ENCODE measurements at places on chromosomes 7 and 10.

DNA sequence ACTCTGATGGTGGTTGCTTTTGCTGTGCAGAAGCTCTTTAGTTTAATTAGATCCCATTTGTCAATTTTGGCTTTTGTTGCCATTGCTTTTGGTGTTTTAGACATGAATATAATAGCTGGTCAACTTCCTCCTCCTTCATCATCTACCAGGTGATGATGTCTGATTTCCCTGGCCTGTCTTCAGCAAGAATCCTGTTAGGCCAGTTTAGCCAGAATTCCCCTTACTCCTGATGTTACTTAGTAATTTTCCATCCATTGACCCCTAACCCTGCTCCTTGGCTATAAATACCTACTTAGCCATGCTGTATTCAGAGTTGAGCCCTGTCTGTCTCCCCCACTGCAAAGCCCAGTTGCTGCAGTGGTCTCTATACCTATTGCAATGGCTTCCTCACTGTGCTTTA lies 91.4 kb downstream of the ZNF777 start:
- DNase-seq, result no peak

DNA sequence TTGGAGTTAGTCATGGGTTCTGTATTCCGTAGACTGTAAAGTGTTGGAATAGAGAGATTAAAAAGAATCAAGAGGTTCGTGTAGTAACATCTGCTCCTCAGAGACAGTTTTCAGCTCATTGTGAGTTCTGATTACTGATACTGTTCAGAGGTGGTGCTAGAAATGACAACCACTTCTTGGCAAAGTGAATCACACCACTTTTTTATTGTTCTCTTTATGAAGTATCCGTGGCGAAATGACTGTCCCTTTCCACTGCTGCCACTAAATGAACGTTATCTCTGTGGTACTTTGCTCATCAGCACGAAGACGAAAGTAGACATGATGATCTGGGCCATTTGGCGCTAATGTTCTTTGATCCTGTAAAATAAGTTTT lies 860 bp downstream of the RPP30 start:
- DNase-seq, result no peak

GRCh38 chr7:117084286-117084685 lies 131.0 kb downstream of the ST7 start:
- no peak for DNase-seq

GRCh38 chr10:112821038-112821437 lies 129.0 kb upstream of the TCF7L2 start:
- peak; percentile 70 for DNase-seq

GRCh38 chr7:40658729-40659128 lies 523.9 kb downstream of the SUGCT start:
- DNase-seq, result no peak

DNA sequence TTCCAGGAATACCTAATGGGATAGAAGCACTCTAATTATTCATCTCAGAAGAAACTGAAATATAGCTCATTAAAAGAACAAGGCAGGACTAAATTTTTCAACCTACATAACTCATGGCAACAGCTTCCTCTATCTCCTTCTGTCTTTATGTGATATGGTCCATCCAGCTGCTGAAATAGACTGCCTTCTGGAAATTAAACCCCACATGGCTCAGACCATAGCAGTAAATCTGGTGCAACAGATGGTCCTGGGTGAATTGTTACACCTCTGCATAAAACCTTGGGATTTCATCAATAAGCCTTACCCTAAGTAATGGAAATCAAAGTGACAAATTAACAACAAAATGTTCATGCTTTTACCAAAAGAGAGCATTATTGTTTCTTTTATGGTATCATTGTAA lies 205.6 kb upstream of the CSTF2T start:
- DNase-seq, result no peak

- DNase-seq, result no peak
Measured at GRCh38 chr10:15884447-15884846, 24.1 kb upstream of the MINDY3 start.

DNA sequence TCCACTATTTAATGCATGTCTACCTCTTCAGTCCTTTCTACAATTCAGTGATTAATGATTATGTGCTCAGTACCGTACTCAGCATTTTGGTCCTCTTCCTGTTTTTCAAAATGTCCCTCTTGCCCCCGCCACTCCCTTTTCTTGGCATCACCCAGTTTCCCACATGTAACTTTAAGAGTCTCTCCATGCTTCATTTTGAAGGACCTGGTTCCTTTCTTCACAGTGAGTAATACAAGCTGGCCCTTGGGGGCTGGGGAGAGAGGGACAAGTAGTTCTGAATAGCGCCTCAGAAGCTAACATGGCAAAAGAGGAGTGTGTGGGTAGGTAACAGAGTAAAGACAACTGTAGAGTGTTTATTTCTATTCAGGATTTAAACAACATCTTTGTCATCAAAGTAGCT lies 34.6 kb upstream of the SLIT1 start:
- no peak for DNase-seq

- DNase-seq, result no peak
Measured at GRCh38 chr7:107982918-107983389, 20.0 kb downstream of the LAMB1 start.

DNA sequence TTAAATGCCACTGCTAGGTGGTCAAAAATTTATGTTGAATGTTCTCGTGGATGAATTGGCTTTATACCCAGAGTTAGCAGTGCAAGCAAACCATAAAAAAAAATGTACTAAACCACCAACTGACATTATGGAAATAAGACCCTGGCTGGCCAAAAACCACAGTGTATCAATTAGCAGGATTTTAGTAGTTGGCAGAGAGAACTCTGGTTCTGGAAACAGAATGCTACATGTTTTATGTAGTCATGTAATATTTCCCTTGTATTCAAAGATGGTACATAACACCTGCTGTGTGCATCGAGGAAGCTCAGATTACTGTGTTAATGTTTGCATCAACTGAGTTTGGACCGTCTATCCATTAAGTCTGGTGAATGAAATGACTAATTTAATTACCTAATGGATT lies 618.5 kb downstream of the CCSER2 start:
- no peak for DNase-seq

- DNase-seq, result no peak
Measured at GRCh38 chr7:110442381-110442837, 648.5 kb upstream of the LRRN3 start.

DNA sequence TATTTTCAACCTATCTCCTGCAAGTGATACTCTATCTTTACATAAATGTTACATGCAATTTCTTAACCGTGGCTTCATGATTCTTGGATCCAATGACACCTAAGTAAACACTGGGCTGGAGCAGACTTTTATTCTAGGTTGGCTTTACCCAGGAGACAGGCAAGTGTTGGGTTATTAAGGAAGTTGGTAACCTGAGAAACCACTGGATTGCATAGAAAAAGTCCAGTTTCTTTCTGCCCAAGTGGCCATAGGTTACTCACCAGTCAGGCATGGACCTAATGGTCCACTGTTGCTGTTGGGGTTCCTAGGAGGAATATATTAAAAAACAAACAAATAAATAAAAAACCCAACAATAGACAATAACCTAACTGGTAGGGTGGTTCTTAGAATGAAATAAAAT lies 112.8 kb downstream of the SEMA3D start:
- no peak for DNase-seq

- DNase-seq, result no peak
Measured at GRCh38 chr7:83451501-83452045, 197.4 kb downstream of the SEMA3E start.

DNA sequence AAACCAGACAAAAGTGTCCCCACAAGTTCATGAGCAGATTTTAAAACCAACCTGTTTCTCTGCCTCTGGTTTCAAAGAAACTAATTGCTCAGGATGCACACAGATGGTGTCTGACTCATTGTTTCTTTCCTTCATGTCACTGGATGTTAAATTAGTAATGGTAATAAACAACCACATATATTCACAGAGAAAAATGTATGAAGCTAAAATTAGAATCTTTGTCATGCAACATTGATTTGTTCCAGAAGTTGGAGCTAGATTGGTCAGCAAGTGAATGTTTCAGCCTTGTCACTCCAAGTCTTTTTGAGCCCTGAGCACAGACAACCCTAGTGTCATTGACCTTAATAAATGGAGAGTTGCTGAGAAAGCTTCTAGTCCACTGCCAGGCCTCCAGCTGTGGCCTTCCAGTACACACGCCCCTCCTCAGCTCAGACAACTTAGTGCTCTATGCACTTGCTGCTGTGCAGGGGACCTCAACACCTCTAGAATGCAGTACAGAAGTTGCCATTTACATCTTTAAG lies 175.9 kb downstream of the CCDC71L start:
- DNase-seq, result peak; percentile 66

- no peak for DNase-seq
Measured at GRCh38 chr7:137026176-137026500, 157.7 kb downstream of the CHRM2 start.

GRCh38 chr7:117227091-117227490 lies 95.8 kb downstream of the WNT2 start:
- DNase-seq, result no peak

DNA sequence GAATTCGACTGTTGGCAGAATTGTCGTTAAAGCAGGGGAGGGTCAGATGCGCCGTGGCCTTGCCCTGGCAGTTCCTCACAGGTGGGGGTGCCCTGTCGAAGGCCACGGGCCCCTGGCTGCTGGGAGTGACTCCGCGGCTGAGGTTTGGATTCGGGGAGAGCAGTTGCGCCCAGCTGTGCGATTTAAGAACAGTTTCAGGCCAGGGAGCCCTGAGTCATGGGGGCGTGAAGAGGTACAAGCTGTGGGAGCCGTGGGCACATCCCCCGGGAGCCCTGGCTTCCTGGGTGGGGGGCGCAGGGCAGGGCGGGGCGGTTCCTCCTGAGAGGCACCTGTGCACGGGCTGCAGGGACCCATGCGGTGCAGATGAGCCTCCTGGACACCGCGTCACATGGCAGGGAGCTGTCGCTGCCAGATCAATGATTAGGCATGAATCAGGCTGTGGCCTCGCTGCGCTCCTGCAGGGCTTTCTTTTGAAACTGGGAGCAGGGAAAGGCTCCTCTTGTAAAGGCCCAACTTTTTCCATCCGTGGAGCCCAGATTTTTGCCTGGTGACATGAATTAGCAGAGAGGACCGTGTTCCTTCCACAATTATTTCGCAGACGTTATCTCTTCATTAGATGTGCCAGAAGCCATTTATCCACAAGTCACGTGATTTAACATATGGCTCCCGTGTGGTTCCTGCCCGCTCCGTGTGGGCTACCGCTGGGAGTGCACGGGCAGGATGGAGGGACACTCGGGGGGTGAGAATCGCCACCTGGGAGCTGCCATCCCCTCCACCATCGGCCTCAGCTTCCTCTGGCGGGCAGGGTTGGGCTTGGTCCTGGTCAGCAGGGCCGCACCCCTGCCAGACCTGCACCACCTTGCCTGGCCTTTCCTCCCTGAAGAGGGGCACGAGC lies 918 bp downstream of the PWWP2B start:
- DNase-seq, result peak; percentile 74

- DNase-seq, result no peak
Measured at GRCh38 chr7:1052031-1052818, 7.9 kb downstream of the GPR146 start.

DNA sequence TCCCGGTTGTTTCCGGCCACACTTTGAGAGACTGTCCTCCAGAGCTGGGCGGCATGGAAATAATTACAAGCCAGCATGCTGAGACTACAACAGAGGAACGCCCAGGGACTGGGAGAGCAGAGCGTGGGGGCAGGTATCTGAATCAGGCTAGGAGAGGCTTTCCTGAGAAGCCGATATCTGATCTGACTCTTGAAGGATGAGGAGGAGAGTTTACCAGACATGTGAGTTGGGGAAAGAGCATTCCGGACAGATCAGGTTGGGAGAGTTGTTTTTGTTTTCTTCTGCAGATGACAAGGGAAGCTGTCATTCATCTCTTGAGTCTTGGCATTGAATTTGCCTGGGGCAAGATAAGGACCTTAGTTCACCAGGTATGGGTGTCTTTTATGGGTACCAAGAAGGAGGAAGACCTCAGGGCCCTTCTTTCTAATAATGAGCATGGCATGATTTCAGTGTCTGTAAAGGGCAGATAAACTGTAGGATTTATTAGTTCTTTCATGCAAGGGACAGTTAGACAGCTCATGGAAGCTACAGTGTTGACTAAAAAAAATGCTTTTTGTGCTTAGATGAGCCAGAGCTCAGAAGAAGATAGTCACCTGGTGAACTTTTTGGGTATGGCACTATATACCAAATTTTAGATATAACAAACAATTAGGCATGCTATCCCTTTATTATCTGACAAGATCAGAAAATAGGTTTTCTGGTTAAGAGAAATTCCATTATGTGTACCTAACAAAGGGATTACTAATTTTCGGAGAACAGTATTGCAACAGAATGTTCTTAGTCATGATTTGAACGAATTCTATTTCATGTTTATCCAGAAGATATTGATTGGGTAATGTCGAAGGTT lies 36.2 kb downstream of the WBP1L start:
- DNase-seq, result no peak

DNA sequence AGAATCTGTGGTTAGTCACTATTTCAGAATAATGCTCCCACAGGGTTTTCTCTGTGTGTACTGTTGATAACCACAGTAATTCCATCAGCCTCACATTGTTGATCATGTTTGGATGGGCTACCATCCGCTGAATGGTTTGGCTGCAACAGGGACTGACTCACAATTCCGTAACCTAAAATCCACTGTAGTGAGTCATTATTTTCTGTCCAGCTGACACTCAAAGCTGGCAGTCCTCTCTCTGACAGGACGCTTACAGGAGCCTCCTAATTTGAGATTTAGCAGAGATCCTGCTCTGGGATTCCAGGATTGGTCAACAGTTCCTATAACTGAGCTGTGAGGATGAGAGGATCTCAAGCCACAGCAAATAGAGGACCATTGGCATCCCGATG lies 32.7 kb downstream of the VWA2 start:
- DNase-seq, result no peak

GRCh38 chr10:22515009-22515408 lies 169.7 kb downstream of the SPAG6 start:
- DNase-seq, result no peak

GRCh38 chr7:85103357-85103756 lies 83.5 kb downstream of the SEMA3D start:
- DNase-seq, result no peak

GRCh38 chr10:79563426-79563825 lies 3.2 kb upstream of the SFTPA2 start:
- DNase-seq, result no peak

DNA sequence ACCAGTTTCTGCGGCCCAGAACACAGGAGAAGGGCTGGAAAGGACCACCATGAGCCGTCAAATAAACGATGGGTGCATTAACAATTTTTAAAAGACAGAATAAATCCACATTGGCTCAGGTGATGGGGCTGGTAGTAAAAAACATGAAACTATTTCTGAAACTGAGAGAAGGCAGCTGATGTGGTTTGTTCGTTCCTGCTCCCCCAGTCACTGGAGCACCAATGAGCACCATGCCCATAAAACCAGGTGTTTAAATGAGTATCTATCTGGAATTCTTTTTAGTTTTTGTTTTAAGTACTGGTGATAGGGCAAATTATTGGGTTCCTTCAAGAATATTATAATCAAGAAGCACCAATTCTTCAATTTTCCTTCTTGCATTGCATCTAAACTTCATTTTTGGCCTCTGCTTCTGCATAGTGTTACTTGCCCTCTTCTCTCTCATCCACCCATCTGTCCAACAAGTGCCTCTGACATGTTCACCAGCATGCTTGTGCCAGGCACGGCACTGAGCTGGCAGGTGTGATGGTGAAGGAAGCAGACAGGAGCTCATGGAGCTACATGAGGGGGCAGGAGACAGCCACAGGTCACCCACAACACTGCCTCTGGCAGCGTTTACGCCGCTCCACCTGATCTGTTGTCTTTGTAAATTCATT lies 65.5 kb downstream of the LARP4B start:
- DNase-seq, result no peak

Measured in left lobe of liver (tissue), 2 donors.